NCI-H774 (cell line): ENCODE measurements at places on chromosomes 6 and 20.
A peak's percentile ranks its signal among the peaks of the same experiment; 100 is the strongest.

GRCh38 chr6:101462576-101462975 lies 69.1 kb downstream of the GRIK2 start:
- DNase-seq = no peak

DNA sequence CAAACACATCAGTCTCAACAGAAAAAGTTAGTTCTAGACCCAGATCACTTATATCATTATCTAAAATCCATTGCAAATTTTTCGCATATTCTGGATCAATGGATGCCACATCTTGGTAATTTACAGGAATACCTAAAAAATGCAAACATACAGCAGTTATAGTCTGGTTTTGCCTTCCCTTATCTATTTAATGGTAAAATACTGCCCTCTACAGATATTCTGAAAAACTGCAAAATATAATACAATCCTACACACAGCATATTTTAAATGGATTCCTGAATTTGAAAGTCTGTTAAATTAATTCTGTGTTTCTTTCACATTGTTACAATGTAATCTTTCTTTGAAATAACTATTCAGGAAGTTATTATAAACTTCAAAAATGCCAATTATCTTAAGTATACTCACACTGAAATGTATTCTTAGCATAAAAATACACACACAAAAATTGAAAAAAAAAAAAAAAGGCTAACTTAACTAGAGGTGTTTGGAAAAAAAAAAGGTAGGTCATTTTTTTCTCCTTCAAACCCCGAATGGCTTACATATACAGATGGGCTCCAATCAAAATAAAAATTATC lies 88.4 kb downstream of the HACE1 start:
- DNase-seq = peak; percentile 53

DNA sequence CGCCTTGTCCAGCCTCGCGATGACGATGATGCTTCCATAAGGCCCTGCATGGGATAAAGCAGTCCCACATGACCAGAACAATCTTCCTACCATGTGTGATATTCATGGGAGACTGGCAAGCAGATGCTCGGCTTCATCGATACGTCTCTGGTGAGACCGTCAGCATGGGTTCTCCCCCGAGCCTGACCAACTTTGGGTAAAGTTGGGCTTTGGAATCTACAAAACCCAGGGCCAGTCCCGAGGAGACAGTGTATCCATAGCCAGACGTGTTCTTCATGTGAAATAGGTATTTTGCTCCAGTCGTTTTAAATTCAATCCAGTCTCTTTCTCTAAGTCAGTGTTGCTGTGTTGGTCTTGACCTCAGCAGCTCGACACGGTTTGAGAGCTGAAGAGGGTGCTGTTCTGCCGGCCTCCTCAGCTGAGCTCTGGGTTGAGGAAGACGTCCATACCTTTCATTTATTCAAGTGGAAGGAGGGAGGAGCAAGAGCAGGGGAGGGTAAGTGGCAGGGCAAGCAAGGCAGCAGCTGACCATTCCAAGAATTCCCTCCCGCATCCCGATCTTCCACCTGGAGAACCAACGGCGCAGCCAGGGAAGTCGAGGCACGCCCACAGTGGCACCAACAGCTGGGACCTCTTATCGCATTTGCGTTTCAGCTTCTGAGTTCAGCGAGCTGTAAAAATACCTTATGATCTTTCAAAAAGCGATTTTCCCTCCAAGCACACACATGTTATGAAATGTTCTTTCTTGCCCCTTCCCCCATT lies 64.0 kb upstream of the THBS2 start:
- DNase-seq = no peak

DNA sequence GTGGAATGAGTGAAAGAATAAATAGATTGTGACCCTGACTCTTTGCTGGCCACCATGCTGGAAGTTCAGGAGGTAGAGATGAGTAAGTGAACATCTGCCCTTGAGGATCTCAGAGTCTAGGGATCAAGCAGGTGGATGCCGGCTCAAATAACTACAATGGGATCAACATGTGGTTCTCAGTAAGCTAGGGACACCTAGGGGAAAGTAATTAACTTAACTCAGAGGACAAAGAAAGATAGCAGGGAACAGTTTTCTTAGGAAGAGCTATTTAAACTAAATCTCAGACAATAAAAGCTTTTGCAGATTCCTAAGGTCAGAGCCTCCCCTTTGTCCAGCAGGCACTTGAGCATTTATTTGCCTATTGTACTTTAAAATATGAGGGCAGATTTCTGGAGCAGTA lies 29.1 kb downstream of the SLC13A3 start:
- DNase-seq = no peak

DNA sequence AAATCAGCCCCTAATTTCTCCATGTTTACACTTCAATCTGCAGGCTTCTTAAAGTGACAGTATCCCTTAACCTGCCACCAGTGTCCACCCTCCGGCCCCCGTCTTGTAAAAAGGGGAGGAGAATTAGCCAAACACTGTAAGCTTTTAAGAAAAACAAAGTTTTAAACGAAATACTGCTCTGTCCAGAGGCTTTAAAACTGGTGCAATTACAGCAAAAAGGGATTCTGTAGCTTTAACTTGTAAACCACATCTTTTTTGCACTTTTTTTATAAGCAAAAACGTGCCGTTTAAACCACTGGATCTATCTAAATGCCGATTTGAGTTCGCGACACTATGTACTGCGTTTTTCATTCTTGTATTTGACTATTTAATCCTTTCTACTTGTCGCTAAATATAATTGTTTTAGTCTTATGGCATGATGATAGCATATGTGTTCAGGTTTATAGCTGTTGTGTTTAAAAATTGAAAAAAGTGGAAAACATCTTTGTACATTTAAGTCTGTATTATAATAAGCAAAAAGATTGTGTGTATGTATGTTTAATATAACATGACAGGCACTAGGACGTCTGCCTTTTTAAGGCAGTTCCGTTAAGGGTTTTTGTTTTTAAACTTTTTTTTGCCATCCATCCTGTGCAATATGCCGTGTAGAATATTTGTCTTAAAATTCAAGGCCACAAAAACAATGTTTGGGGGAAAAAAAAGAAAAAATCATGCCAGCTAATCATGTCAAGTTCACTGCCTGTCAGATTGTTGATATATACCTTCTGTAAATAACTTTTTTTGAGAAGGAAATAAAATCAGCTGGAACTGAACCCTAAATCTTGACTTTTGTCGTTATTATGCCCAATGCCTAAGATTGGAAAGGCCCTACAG lies 4.5 kb downstream of the SOX4 start:
- no peak for DNase-seq

- no peak for DNase-seq
These were observed 113.9 kb downstream of the ELOVL4 start for GRCh38 chr6:79833264-79833963.

DNA sequence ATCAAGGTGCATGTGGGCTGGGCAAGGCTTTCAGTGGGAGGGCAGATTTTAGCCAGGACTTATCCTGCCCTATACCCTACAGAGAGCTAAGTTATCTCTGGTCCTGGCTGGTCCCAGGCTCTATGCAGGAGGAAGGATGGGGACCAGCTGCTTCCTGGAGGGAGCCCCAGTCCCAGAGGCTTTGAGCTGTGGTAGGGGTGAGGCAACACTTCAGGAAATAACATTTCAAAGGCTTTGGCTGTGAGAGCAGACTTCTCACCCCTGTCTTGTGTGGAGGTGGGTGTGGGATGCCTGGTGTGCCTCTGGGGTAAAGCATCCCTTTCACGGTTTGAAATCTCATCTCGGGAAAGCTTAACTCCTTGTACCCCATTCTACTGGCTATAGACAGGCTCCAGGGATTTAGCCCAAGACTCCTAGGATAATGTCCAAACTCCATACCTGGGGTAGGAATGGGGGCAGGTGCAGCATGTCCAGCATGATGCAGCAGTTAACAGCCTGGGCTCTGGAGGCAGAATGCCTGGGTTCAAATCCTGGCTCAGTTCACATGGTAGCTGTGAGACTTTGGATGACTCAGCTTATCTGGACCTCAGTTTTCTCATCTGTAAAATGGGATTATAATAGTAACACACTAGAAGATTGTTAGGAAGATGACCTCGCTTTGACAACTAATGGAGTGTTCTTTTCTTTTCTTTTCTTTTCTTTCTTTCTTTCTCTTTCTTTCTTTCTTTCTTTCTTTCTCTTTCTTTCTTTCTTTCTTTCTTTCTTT lies 27.5 kb upstream of the SIRPA start:
- DNase-seq = no peak

DNA sequence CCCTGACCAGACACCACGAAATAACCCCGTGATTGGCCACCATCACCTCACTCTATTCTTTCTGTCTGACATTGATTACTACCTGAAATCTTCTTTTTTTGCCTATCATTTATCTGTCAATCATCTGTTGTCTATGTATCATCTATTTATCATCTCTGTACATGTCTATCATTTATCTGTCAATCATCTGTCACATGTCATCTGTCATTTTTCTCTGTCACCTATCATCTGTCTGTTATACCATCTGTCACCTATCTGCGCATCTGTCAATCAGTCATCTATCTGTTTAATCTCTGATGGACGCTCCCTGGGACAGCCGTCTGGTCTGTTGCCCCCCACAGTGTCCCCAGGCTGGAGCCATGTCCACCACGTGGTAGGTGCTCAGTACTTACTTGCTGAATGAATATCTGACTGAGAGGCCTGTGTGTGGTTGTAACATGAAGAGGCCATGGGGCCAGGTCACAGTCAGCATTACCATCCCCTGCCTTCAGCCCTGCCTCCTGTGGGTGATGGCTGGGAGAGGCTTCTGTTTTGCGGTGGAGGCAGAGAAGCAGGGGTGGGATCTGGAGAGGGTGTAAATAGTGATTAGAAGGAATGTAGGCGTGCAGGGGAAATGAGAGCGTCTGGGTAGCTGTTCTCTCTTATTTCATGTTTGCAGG lies 302.7 kb downstream of the QKI start:
- DNase-seq = no peak

- no peak for DNase-seq
These were observed 58.4 kb upstream of the PRDM1 start for GRCh38 chr6:106027758-106028157.

GRCh38 chr6:34272013-34272926 lies 23.5 kb upstream of the SMIM29 start:
- no peak for DNase-seq

GRCh38 chr20:8050157-8050837 lies 30.7 kb upstream of the TMX4 start:
- no peak for DNase-seq

DNA sequence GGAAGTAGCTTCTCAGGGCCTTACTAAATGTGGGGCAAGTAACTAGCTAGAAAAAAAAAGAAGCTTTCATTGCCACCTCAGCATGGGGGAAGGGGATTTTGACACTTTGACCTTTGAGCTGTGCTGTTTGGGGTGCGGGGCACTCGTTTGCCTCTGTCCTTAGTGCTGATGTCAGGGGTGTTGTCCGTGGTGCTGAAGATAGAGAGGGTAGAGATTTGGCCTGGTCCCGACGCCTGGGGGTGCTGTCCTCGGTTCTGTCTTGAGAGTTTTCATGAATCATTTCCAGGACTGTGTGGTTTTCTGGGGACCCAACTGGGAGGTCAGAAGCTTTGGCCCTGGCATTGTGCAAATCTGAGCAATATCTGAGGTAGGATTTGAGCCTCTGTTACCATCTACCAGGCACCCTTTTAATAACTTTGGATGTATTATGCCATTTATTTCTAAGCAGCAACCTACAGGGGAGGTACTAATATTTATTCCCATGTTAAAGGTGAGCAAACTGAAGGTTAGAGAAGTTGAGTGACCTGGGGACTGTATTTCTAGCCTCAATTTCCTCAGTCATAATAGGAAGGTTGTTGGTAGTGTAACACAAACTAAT lies 78.0 kb downstream of the DLGAP4 start:
- DNase-seq = no peak
